ENCODE measurements at places on chromosomes 2 and 18.
A peak's percentile ranks its signal among the peaks of the same experiment; 100 is the strongest.

- DNase-seq, result no peak
Measured at GRCh38 chr2:241880311-241881073, 11.0 kb downstream of the RTP5 start.

- DNase-seq, result no peak
Measured at GRCh38 chr18:22840606-22841144, 92.5 kb upstream of the RBBP8 start.

DNA sequence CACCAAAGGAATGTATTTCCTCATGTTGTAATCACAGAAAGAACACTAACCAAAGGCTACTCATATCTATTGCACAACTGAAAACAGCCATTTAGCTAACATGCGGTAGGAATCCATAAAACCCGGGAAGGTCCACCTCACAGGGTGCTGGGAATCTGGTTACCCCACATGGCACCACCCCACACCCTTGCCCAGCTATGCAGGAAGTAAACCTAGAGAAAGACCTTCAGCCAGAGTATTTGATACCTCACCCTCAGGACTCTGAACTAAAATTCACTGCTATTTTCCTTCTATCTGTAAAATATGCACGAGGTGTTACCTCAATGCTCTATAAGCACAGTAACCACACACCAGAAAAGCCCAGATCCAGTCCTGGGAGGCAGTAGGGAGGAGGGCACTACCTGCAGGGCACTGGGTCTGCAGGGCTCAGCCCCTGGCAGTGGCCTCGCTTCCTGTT, 45.8 kb downstream of the PTPN2 start:
- DNase-seq, result peak; percentile 27

DNA sequence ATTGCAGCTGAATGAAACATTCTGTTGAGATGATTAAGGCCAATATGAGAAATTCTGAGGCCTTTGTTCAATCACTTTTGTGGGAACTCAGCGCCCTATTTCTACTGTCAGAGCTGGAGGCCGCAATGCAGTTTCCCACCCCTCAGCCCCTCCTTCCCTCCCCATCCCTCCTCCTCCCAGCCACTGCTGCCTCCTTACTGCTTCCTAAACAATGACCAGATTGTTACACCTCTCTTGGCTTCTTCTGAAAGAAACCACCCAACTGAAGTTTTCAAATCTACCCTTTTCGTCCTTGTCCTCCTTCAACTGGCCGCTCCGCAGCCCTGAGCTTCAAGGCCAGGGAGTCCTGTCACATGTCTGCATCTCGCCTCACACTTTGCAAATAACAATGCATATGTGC, 36.7 kb upstream of the MAPK4 start:
- no peak for DNase-seq

DNA sequence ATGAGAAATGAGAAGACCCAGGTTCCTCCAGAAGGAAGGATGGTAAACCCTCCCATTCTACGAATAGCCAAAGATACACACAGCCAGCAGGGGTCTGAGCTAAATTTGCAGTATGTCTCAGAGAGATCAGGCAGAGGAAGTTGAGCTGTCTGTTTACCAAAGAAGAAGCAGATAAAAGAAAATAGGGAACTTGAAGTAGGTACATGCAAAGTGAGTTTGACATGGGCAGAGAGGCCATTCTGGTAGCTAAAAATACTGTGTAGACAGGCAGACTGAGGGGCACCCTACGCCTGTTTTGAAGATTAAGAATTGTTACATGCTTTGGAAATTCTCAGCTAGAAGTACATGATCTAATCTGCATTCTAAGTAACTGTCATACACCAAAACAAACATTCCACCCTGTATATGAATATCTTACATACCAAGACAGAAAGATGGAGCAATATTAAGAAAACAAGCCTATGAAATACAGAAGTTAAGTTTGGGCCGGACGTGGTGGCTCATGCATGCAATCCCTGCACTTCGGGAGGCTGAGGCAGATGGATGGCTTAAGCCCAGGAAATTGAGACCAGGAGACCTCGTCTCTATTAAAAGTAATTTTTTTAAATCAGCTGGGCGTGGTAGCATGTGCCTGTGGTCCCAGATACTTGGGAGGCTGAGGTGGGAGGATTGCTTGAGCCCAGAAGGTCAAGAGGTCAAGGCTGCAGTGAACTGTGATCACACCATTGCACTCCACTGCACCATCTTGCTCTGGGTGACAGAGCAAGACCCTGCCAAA, 157.9 kb downstream of the ANKRD44 start:
- peak; percentile 55 for DNase-seq

DNA sequence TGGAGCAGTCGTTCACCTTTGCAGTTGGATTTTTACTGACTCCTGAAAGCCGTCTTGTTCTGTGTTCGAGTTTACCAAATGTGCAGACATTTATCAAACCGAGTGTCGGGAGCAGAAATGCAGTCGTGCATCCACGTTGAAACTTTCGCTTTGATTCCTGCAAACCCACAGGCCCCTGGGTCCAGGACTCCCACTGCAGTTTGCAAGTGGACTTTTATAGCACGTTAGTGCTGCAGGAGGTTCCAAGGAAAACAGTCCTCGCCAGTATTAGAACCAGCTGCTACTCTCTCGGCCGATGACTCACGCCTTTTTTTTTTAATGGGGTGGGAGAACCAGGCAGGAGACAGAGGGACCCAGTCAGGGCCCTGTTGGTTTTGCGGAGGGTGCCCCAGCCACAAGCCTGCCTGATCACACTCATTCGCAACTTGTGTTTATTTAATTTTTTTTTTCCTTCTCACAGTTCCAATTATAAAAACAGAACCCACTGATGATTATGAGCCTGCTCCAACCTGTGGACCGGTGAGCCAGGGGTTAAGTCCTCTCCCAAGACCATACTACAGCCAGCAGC, 90.1 kb downstream of the NFATC1 start:
- DNase-seq, result no peak

- no peak for DNase-seq
Measured at GRCh38 chr2:27320958-27321543, 1.8 kb downstream of the MPV17 start.

DNA sequence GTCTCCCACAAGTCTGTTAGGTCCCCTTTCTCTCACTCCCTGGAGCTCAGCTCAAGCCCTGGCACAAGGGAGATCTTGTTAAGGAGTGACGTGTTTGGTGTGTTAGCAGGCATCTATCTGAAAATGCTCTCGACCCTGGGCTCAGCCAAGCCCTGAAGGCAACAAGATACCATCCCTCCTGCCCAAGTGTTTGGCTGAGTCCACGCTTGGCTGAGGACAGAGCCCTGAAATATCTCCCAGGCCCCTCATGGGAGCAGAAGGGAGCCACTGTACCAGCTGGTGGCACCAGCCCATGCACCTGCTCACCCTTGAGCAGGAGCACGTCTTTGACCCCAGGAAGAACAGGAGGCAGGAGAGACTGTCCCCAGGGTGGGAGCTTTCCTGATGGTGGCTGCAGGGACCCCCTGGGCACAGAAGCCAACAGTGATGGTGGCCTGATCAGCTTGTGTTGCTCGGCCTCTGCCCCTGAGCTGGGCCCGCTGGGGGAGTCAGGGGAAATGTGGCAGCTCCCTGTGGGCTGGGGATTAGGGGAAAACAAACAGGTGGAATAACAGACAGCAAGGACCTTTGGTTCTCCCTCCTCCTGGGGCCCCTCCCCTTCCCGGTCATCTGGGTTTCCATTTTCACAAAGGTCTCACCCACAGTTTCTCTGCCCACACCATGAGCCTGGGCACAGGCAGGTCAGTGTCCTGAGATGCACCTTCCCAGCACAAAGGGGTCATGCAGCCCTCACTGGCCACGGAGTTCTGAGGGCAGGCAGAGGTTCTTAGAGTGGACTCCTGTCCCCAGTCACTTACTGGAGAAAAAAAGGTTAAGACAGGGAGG, 91.6 kb downstream of the RHOB start:
- no peak for DNase-seq
